Activated B cell treated with CpG ODN at 0.5 μM for 24 hours (primary cell): ENCODE measurements at places on chromosomes 12 and 14. TPM values are rescaled to one million over a fixed set of nuclear protein-coding genes. Genes with fewer than 3 reads are reported as not detected.

TAC3 gene
- not detected in 2 replicates for total RNA-seq

KCNA1 gene
- 0.04 TPM in 1 of 2 replicates, not detected in the other for total RNA-seq

FGF6 gene
- not detected in 2 replicates for total RNA-seq

HOXC12 gene
- total RNA-seq, result not detected in 2 replicates

ANKRD9 gene
- 1.4 and 1.8 TPM in 2 replicates for total RNA-seq

- no peak for DNase-seq
Observed at GRCh38 chr14:71964716-71965115, 32.5 kb downstream of the RGS6 start.

GRCh38 chr12:13976028-13976584 lies 5.3 kb downstream of the GRIN2B start:
- DNase-seq, result no peak

- DNase-seq, result no peak
Observed at GRCh38 chr14:74563586-74564159, 48.4 kb downstream of the LTBP2 start.

GRCh38 chr12:111406474-111407376 lies 1.0 kb downstream of the SH2B3 start:
- DNase-seq, result peak; percentile 60

GRCh38 chr14:59964251-59965007 lies 44.5 kb downstream of the LRRC9 start:
- no peak for DNase-seq

DNA sequence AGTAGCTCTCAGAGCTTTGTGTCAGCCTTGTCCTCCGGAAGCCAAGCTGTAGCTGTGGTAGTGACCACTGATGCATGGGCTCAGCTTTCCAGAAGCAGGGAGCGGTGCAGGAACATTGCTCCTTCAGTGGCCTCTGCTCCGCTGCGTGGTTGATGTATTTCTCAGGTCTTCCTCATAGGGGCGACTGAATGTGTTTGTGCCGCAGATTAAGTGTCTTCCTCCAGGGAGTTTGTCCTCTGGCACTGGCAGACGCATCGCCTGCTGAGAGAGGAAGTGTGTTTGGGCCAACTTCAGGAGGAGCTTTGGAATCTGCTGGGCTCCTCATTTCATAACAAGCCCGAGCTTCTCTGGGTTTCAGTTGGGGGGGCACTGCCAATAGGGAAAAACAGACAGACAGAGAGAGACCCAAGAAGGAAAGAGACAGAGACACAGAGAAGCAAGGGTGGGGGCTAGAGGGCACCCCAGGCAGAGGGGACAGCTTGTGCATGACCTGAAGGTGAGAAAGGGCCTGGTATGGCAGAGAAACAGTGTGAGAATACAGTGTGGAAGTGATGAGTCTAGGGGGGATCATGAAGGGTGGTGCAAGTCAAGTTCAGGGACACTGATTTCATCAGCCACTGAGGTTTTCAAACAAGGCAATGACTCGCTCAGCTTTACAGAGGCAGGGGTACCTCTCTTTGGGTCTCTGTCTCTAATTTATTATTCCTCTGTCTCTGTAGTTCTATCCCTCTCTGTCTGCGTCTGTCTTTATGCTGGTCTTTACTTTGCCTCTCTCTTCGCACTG lies 69.4 kb upstream of the PRIMA1 start:
- DNase-seq, result no peak

GRCh38 chr12:38391007-38391406 lies 74.4 kb downstream of the ALG10B start:
- no peak for DNase-seq

GRCh38 chr12:106743270-106743988 lies 31.1 kb upstream of the RIC8B start:
- DNase-seq, result no peak

- no peak for DNase-seq
Observed at GRCh38 chr12:96902076-96902475, 5.0 kb upstream of the NEDD1 start.

DNA sequence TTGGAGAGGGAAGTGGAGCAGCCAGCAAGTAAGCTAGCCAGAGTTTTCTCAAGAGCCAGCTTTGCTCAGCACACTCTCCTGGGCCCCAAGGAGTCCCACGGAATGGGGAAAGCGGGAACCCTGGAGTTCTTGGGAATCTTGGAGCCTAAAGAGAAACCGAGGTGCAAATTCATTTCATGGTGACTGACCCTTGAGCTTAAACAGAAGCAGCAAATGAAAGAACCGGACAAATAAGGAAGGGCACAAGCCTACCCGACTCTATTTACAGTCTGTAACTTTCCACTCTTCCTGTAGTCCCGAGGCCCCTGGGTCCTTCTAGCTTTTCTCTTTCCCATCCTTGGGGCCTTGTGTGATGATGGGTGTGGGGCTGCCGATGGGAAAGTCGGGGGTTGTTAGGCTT lies 18.1 kb upstream of the TIGAR start:
- no peak for DNase-seq
